MV-4-11 (cell line): ENCODE measurements at places on chromosomes 7 and 10.

DNA sequence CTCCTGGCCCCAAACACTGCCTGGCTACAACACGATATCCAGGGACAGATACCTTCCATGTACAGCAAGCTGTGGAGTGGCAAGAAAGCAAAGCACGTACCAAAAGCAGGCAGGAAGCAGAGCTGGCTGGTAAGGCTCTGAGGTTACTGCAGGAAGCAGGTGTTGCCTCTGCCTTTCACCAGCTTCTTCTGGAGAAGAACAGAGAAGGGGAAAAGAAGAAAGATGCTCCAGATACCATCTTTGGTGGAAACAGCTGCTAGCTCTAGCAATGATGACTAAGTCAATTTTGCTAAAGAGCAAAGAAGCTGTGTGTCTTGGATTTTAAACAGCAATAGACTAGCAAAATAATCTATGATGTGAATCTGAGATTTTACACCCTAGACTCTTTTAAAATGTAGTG is 34.9 kb upstream of the PRSS1 start:
- peak; percentile 41 for DNase-seq

DNA sequence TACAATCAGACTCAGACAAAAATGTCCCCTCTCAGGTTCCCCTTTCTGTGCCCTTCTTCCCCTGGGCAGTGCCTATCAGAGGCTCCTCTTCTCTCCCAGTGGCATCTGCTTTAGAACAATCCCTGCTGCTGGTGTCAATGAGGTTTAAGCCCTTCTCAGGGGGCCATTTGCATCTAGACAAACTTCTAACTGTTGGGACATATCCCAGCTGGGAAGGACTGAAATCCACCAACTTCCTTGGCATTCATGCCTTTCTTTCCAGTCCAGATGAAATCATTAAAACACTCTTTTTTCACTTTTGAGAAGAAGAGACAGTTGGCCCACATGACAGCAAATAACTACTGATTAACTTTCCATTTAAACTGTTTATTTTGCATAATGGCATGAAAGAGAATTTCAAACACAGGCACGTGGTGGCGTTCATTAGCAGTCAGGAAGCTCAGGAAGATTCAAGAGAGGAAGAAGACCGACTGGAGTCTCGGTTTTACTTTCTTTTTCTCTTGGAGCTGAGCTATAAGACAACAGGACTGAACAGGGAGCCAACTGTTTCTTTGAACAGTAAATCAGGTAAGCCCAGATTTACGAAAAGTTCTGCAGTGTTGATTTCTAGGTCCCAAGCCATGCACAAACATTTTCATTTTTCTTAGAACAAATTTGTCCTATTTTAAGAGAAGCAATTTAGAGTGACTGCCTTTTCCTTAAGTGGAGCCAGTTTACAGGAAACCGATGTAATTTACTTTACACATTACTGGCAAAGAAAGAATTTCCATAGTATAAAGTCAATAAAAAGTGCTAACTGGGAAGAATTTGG is at the start of gene GIMAP2:
Gene GIMAP2, plus strand, starts transcription at position 488 of the 811 bp plus-strand sequence. CDS start 1,354 bp downstream, outside the sequence.
- DNase-seq, result peak; percentile 78

- no peak for DNase-seq
Measured at GRCh38 chr7:105044449-105045070, 30.6 kb downstream of the KMT2E start.

GRCh38 chr7:5296611-5297226 is 14.0 kb downstream of the SLC29A4 start:
- DNase-seq, result no peak

GRCh38 chr10:73117976-73118743 is 7.9 kb downstream of the NUDT13 start:
- DNase-seq, result peak; percentile 28

DNA sequence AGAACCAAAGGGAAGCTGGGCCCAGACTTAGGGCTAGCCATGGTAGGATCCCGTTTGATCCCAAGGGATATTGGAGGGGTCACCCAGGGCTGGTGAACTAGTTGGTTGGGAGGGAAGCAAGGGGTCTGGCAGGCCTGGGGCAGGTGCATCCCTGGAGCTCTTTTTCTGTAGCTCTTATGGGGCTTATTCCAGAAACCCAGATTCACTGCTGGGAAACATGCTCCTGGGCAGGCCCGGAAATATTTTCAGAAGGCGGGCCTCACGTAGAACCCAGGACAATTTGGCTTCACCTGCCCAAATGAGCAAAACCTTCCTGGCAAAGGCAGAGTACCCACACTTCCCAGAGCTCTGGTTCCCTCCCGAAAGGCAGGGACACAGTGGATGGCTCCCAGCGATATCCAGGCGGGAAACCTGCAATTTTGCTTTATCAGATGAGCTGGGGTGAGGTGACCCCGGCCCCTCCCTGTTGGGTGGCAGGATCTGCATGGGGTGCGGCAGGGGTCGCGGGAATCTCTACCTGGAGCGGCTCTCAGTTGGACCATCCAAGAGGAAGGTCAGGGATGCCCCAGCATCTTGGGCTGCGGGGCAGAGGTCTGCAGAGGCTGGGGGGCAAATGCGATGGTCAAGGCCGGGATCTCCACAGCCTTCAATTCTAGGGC is 533.9 kb downstream of the TCERG1L start:
- no peak for DNase-seq

DNA sequence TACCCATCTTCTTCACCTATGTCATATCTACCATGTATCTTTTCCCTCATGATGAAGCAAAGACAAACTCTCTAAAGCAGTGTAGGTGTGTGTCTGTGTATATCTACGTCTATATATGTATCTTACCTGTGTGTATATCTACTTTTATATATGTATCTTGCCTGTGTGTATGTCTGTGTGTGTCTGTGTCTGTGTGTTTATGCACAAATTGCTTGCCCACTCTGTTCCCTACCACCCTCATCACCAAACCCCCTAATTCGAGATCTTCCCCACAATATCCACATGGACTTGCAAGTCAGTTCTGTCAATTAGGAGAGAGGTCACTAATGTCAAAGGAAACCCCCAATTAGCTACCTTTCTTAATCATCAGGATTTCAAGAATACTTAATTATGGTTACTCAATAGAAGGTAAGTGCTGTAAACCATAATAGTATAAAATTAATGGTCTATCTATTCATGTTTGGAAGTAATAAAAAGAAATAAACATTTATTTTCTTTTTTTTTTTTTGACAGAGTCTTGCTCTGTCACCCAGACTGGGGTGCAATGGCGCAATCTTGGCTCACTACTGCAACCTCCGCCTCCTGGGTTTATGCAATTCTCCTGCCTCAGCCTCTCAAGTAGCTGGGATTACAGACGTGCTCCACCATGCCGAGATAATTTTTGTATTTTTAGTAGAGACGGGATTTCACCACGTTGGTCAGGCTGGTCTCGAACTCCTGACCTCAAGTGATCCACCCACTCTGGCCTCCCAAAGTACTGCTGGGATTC is 43.6 kb downstream of the ANKRD61 start:
- DNase-seq, result peak; percentile 77

GRCh38 chr10:50417486-50417885 is 166.2 kb upstream of the ASAH2 start:
- DNase-seq, result peak; percentile 26

DNA sequence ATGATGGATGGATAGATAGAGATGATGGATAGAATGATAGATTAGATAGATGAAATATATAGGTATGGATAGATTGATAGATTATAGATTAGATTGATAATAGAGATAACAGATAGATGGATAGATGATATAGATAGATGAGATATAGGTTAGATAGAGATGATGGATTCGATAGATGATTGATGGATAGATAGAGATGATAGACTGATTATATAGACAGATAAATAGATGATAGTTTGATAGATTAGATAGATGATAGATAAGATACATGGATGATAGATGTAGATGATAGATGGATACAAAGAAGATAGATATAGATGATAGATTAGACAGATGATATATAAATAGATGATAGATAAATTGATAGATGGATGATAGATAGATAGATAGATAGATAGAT is 448.1 kb downstream of the GALNT17 start:
- DNase-seq, result no peak

- no peak for DNase-seq
Measured at GRCh38 chr10:47137311-47137851, 162.6 kb upstream of the GDF10 start.

DNA sequence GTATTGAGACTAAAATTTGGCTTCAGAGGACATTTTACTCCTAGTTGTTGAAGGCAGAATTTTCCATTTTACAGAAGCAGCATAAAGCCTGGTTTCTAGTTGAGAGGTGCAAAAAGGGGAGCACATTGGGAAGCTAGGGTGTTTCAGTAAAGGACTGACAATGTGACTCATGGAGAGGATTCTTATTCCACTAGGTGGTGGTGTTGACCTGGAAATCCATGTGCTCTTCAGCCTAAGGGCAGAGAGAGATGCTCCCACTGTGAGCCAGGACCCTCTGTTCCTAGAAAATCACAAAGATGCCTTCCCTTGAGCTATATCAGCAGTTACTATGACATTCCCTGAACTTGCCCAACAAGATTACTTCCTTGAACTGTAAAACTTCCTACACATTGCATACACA is 687.8 kb downstream of the IPMK start:
- peak; percentile 0 for DNase-seq

DNA sequence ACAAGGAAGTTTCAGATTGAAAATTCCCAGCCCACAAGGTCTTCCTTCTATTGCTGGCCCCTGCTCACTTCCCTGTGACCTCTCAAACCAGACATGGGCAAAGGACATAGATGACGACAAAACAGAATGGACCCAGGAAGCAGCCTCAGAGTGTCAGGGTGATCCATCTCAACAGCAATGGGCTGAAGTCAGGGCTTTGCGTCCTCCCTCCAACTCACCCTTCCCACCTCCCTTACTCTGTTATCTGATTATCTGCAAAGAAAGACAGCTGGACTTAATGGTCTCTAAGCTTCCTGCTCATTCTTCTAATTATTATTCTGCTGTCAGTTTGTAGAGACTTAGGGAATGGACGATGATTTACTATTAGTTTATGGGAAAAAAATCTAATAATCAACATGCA is 115.9 kb downstream of the PIP4K2A start:
- DNase-seq, result no peak

DNA sequence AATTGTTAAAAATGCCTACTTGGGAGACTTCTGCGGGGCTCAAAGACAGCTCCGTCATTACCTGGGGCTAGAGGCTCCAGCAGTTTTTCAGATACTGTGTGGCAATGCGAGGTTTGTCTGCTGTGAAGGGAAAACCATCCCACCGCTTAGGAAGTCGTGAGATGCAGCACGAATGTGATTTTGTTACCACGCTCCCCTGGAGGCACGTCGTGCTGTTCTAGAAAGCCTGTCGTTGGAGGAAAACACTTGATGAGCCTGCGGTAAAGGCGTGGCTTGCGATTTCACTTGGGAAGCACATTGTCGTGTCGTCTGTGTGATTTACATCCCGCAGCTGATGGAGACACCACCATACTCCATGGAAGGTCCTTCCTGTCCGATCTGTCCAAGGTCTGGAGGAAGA is 39.3 kb downstream of the CAMK1D start:
- DNase-seq, result no peak

- no peak for DNase-seq
Measured at GRCh38 chr7:35261041-35261440, 7.1 kb upstream of the TBX20 start.

GRCh38 chr10:104183682-104184081 is 48.5 kb downstream of the CFAP43 start:
- no peak for DNase-seq

- no peak for DNase-seq
Measured at GRCh38 chr7:54947266-54947665, 71.6 kb upstream of the EGFR start.

DNA sequence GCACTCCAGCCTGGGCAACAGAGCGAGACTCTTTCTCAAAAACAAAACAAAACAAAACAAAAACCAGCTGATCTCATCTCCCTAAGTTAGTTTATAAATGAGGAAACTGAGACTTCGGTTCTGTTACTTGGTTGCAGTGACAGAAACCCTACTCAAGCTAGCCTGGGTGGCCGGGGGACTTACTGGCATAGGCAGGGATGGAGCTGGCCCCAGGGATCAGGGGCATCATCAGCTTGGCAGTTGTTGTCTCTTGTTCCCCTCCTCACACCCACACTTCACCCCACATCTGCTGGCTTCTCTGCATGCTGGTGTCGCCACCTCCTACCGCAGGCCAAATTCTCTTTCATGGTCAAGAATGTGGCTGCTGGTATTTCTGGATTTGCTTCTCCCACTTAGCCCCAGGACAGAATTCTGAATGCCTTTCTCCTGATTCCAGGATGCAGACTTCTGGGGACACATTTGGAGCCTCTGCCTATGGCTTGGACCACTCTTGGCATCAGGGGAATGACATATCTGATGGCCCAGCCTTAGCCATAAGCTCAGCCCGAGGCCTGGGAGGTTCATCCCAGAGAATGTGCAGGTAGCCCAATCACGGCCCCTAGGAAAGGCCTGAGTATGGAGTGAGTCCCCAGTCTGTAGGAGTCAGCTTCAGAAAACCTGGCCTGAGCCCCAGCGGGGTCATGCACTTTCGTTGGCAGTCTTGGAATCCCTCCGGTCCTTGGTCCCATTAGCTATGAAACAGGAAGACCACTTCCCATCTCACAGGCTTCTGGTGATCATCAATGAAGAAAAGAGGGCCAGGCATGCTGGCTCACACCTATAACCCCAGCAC is 41.6 kb upstream of the CTBP2 start:
- no peak for DNase-seq

- no peak for DNase-seq
Measured at GRCh38 chr10:75018686-75019307, 92.7 kb upstream of the SAMD8 start.

- no peak for DNase-seq
Measured at GRCh38 chr7:68244389-68244788, 1247.8 kb downstream of the TYW1 start.

DNA sequence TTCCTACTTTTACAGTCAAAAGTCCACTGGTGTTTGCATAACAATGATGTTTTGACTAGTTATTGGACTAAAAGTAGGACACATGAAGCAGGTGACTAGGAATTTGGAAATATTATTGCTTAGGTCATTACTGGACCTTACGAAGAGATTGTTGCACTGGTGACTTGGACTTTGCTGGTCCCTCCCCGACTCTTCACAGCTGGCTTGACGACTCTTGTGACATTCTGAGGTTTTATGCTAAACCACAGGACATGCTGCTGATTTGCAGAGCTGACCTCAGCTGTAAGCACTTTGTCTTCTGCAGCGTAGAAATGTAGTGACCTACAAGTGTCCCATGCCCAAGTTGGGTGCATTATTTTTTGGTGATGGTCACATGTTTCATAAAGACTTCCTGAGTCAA is 21.9 kb downstream of the PCBD1 start:
- DNase-seq, result peak; percentile 88

DNA sequence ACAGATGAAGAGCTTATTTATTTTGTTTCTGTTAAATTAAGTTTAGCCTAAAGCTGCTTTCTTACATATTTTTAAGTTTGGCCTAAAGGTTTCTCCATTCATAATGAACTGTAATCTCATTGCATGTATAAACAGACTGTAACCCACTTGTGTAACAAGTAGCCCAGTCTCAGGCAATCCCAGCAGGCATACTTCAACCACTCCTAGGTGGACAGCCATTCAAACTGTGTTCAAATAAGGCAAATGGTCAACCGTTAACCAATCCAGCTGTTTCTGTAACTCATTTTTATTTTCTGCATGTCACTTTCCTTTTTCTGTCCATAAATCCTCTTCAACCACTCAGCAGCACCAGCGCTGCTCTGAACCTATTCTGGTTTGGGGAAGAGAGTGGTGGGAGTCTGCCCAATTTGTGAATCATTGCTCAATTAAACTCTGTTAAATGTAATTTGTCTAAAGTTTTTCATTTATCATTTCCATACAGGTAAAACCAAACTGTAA is 35.9 kb downstream of the PHYHIPL start:
- DNase-seq, result no peak
